Activated CD4-positive, alpha-beta T cell treated with anti-CD3 and anti-CD28 coated beads, Interleukin-2, amount 50 U/mL, for 1 hour (primary cell): ENCODE measurements at places on chromosomes 11 and 22.
A peak's percentile ranks its signal among the peaks of the same experiment; 100 is the strongest.

- DNase-seq = no peak
Measured at GRCh38 chr11:126581871-126582648, 226.6 kb downstream of the ST3GAL4 start.

- no peak for DNase-seq
Measured at GRCh38 chr11:74195828-74196227, 24.7 kb downstream of the PPME1 start.

GRCh38 chr22:36549033-36549432, 20.1 kb upstream of the EIF3D start:
- no peak for DNase-seq

DNA sequence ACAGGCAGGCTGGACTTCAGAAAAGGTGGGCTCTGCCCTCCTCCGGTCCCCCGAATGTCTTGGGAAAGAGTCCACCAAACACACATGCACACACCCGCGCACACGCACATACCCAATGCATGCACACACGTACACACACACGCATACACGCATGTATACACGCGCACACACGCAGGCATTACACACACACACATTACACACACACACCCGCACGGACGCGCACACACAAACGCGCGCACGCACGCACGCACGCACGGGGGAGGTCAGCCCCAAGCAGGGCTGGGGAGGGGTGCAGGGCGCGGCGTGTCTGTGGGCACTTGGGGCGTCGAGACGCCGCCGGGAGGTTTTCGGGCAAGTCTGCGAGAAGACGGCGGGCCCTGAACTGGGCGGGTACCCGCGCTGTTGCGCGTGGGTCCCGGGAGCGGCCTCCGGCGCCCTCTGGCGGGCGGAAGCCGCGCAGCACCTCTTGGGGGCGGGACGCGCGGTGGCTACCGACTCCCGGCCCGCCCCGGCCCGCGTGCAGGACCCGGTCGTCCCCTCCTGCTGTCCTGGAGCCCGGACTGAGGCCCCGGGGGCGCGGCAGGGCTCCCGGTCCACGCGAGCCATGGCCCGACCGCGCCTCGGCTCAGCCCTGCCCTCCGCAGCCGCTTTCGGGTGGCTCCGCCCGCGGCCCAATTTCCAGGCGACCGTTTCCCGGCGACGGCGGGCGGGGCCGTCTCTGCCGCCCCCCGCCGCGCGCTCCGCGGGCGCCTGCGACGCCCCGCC, 3.6 kb downstream of the SEPTIN5 start:
- peak; percentile 79 for DNase-seq

DNA sequence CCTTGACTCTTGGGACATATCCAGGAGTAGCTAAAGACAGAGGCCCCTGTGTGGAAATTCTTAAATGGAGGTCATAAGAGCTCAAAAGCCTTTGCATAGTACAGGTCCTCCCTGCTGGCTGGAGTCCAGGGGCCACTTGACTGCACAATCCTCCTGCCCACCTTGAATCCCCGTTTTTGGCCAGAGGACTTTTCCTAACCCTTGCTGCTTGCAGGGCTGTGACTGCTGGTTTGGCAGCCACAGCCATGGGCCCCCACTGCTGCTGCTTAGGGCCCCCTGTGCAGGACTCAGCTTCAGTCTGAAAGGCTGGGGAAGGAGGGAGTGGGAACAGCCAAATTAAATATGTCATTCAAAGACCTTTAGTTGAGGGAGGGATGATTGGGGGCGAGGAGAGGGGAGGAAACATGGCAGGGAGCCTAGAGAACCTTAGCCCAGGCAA, 33.4 kb downstream of the ARHGAP1 start:
- no peak for DNase-seq

DNA sequence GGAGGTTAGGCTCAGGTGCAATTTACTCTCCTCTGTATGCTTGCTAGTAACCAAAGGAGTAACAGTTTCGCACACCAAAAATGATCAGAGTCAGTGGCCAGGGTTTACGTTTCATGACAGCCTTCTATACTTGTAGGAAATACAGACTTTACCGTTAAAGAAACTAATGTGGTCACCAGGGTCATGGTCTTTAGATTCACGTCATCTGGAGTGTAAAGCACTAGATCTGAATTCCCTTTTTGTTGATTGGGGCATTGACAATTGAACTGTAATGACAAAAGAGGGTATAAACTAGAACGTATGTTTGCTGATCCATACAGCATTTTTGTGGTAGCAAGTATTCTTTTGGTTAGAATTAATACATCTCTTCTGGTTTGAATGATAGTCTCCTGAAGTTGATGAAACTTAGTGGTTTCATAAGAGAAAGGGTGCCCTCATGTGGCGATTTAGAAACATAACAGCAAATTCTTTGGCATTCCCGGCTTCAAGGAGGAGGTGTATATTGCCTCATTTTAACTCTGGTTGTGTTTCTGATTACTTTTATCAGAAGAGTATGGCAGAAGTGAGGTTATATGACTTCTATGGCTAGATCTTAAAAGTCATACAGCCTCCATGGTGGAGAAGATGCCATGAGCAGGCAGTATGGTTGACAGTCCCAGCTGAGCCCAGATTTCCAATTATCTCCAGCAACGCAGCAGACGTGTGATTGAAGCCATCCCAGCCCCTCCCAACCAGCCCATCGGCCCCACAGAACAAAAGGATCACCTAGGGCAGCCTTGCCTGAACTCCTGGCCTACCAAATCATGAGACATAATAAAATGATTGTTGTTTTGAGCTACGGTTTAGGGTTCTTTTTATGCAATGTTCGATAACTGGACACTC, 35.1 kb downstream of the MMP7 start:
- peak; percentile 16 for DNase-seq

- DNase-seq = no peak
Measured at GRCh38 chr22:37383341-37383740, 43.9 kb downstream of the ELFN2 start.

GRCh38 chr22:44402196-44403111, 89.7 kb upstream of the SHISAL1 start:
- DNase-seq = no peak

GRCh38 chr11:103619480-103619879, 417.0 kb upstream of the DDI1 start:
- DNase-seq = no peak

DNA sequence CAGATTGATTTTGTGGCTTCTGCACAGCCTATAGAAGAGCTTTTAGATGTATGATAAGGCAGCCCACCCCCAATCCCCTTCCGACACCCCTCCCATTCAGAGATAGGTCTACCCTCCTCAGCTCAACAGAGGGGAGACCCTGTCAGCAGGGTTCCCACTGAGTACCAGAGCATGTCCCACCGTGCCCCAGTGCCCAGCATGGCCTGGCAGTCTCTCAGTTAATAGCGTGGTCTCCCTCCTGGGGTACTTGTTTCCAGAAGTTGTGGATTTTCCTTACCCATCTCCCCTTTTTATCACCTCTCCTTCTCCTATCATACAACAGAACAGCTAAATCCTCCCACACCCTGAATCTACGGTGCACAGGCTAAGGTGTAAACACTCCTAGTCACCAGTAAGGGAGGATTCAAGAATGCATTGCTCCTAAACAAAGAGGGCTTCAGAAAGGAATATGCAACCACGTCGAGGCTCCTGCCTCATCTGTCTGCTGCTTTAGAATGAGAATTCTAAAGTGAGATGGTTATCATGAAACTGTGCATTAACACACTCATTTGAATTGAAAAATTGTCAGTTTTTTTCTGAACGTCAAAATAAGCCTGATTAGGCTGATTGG, 6.7 kb downstream of the PLAAT2 start:
- no peak for DNase-seq

GRCh38 chr11:124793466-124794278, 6.5 kb downstream of the MSANTD2 start:
- no peak for DNase-seq

- no peak for DNase-seq
Measured at GRCh38 chr11:36724742-36725385, 126.8 kb upstream of the RAG2 start.

- no peak for DNase-seq
Measured at GRCh38 chr22:20234314-20234682, 33.8 kb downstream of the RTN4R start.

DNA sequence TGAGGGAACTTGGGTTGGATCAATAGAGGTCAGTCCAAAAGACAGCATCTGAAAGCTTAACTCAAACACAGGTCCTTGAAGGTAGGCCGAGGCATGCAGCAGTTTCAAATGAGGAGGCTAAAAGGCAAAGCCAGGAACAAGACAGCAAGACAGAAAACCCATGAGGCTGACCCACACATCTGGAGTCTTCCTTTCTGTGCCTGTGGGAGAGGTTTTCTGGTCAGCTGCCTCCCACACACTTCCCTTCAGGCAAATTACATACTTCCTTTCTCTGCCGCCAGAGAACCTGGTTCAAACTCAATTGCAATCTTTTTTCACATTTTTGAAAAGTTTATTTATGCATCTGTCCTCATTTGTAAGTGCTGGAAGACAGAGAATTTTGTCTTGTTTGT, 29.8 kb upstream of the CRTAM start:
- no peak for DNase-seq

- DNase-seq = no peak
Measured at GRCh38 chr11:8886322-8886721, 24.7 kb upstream of the AKIP1 start.

DNA sequence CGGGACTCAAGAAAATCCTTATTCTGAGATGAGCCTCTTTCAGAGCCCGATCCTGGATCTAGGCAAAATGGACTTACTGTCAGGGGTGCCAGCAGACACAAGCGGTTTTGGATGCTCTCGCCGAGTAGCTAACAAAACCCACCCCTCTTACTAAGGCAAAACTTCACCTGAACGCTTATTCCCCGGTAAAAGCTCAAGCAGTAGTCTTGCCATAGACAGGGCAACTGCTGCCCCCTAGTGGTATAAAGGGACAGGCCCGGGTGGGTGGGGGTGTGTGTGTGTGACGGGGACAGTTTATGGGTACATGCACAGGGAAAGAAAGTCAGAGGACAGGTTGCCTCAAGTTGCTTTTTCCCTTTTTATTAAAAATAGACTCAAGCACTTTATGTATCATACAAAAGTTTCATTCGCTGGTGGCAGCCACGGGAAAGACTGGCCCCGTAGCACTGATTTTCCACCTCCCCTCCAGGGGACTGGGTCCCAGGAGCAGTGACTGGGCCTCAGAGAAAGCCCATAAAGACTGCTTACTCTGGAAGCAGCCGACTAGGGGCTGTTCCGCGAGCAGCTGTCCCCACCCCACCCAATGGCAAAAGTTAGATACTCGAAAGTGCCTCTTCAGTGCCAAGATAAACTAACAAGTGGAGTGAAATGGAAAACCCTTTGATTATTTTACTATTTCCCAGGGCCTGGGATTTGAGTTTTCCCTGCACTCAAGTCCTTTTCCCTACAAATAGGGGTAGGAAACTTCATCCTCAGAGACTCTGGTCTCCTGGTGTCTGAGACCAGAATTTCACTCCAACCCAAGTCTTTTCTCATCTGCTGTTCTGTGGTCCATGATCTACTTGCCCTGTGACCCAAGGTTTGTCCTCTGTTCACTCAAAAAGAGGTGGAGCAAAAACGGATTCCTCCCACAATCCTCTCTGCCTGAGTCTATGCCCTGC, 4.7 kb downstream of the YPEL4 start:
- DNase-seq = peak; percentile 85

GRCh38 chr11:65879617-65880016, at the start of gene CTSW:
CTSW (plus strand) TSS chr11:65879837; CDS start chr11:65879855, 18 bp downstream.
- DNase-seq = no peak

GRCh38 chr11:2533587-2534133, 88.9 kb downstream of the KCNQ1 start:
- no peak for DNase-seq

DNA sequence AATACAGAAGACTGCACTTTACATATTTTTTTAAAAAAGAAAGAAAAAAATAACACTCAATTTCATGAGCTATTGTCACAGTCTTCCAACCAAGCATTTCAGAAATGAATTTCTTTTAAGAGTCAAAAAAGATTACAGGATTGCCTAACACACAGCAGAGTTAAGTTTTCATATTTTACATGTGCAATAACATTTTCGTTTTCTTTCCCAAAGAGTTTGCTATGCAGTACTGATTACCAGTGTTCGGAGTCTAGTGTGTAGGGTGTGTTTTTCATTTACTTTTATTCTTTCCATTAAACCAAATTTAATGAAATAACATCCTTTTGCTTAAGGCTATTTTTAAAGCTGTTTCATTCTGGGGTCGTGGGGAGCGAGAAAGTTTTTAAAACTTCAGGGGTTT, 53.2 kb downstream of the MN1 start:
- DNase-seq = no peak

DNA sequence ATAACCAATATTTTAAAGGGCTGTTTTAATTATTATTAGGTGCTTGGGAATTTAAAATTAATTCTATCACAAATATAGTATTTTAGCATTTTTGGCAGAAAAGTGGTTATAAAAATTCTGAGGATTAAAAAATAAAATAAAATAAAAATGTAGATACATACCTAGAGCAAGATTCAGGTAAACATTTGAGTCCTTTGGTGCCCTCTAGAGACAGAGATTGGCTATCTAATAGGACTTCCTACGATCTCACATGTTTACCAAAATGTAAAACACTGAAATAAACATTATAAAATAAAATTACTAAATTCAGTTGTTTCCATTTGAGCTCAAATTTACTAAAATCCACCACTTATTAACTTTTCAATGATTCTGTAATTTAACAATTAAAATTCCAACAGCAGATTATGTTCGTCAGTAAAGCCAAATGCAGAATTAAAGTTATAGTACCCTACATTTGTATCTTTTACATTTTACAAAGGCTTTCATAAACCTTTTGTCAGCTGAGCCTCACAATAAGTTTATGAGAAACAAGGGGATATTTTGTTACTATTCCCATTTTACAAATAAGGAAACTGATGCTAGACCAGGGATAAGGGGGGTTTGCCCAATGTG, 27.7 kb downstream of the SLC36A4 start:
- DNase-seq = no peak

- DNase-seq = peak; percentile 55
Measured at GRCh38 chr22:23894710-23895598, 771 bp downstream of the MIF start.

DNA sequence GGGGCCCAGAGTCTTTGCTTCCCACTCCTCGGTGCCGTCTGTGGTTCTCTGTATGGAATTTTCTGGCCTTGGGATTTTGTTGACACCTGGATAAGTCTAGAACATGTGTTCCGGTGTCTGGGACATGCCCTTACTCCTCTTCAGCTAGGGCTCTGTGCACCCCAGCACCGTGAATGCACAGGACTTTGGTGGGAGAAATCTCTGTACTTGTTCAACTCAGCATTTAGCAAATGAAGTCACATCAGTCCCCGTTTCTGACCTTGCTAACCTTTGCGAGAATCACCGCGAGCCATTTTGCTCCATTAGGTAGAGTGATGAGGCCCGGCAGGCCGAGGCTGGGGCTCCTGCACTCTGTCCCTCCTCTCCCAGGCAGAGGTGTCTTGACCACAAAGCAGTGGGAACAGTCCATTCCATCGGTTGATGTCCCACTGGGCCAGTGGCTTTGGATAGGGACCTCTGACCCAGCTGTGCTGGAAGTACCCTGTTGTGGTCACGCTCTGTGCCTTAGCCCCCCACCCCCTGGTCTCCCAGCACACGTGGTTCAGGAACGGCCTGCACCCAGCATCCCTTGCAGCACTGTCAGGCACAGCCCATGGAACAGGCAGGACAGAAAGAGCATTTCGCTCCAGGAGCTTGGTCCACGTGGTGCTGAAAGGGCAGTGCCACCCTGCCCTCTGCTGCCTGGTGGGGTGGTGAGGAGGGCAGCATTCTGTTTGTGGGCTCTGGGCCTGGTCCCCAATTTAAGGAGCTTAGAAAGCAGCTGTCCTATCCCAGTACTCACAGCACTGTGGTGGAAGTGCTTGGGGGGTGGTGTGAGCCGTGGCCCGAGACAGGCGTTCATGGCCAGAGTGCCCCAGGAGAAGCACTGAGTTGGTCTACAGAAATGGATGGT, 73.4 kb downstream of the MED15 start:
- no peak for DNase-seq
